ENCODE measurements at places on chromosomes 5 and 9. TPM values are rescaled to one million over a fixed set of nuclear protein-coding genes. Genes with fewer than 3 reads are reported as not detected.

Gene CCNO
- total RNA-seq = 3.2 TPM

Gene KCNN2
- total RNA-seq = not detected

Gene TTC16
- not detected for total RNA-seq

Gene SLC45A2
- total RNA-seq = not detected

Gene TMEM215
- not detected for total RNA-seq

Gene LMX1B
- 1.3 TPM for total RNA-seq

Gene KDM4C
- total RNA-seq = 10.1 TPM

Gene CTSV
- total RNA-seq = 0.37 TPM

Gene MRRF
- total RNA-seq = 91.5 TPM

Gene PCDHA11
- not detected for total RNA-seq

Gene RFESD
- total RNA-seq = 2.5 TPM

Gene CBY3
- total RNA-seq = not detected

Gene SV2C
- total RNA-seq = not detected

Gene C5orf22
- 13.7 TPM for total RNA-seq

Gene SOX30
- not detected for total RNA-seq

Gene TPPP
- 0.18 TPM for total RNA-seq

Gene NSG2
- total RNA-seq = not detected

Gene CDH9
- not detected for total RNA-seq

Gene ADAMTS2
- 0.43 TPM for total RNA-seq

Gene DRD1
- not detected for total RNA-seq

Gene C5orf63
- total RNA-seq = 0.37 TPM

Gene TUSC1
- 9.5 TPM for total RNA-seq

Gene MARCOL
- not detected for total RNA-seq

Gene ZBTB43
- 11.1 TPM for total RNA-seq

Gene MYO10
- total RNA-seq = 54.6 TPM

Gene TMEM167A
- 46.2 TPM for total RNA-seq
